LHCN-M2 (cell line): ENCODE measurements at places on chromosomes 6 and 20. TPM values are rescaled to one million over a fixed set of nuclear protein-coding genes. Genes with fewer than 3 reads are reported as not detected.

DNA sequence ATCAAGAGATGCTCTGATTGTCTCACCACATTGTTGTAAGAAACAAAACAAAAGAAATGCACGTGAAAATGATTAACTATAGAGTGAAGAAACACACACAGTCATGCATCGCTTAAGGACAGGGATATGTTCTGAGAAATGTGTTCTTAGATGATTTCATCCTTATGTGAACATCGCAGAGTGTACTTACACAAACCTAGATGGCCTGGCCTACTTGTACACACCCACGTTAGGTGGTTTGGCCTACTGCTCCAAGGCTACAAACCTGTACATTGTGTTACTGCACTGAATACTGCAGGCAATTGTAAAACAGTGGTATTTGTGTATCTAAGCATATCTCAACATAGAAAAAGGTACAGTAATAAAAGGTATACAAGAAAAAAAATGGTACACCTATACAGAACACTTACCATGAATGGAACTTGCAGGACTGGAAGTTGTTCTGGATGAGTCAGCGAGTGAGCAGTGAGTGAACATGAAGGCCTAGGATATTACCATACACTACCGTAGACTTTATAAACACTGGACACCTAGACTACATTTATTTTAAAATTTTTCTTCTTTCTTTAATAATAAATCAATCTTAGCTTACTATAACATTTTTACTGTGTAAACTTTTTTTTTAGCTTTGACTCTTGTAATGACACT lies 48.6 kb downstream of the FKBP5 start:
- no peak for DNase-seq

- DNase-seq = no peak
Measured at GRCh38 chr20:4949833-4950178, 51.5 kb downstream of the SLC23A2 start.

- no peak for DNase-seq
Measured at GRCh38 chr6:28551891-28552666, 26.4 kb downstream of the GPX5 start.

GRCh38 chr20:63915471-63915870 lies 20.5 kb downstream of the DNAJC5 start:
- DNase-seq = no peak

DNA sequence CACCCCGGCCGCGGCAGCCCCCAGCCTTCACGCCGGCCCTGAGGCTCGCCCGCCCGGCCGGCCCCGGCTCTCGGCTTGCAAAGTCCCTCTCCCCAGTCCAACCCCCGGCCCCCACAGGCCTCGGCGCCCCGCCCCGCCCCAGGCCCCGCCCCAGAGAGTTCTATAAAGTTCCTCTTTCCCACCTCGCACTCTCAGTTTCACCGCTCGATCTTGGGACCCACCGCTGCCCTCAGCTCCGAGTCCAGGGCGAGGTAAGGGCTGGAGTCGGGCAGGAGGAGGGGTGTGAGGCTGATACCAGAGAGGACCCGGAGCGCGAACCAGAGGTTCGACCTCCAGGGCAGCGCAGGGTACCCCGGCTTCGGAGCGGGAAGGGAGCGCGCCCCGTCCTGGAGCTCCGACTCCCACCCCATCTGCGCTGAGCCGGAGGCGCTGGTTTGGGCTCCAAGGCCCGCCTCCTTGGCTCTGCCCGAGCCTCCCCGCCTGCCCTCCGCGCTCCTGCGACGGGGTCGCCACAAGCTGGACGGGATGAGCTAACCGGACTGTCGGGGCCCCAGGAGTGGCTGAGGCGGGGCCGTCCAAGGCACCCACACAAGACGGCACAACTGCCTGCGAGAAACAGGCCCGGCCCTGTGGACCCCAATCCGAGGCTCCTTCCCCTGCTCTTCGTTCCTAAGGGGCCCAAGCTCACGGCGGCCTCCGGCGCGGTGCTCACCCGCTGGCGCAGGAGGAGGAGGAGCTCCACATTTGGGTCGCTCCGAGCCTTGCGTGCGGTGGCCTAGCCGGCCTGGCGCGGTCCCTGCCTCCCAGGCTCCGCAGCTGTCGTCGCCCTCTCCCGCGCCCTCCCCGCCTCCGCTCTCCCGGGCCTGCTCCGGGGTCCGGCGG lies at the start of gene IRF4:
IRF4 (plus strand) TSS at position 194 of the 882 bp plus-strand sequence. CDS start 1,401 bp downstream, outside the sequence.
- no peak for DNase-seq

DNA sequence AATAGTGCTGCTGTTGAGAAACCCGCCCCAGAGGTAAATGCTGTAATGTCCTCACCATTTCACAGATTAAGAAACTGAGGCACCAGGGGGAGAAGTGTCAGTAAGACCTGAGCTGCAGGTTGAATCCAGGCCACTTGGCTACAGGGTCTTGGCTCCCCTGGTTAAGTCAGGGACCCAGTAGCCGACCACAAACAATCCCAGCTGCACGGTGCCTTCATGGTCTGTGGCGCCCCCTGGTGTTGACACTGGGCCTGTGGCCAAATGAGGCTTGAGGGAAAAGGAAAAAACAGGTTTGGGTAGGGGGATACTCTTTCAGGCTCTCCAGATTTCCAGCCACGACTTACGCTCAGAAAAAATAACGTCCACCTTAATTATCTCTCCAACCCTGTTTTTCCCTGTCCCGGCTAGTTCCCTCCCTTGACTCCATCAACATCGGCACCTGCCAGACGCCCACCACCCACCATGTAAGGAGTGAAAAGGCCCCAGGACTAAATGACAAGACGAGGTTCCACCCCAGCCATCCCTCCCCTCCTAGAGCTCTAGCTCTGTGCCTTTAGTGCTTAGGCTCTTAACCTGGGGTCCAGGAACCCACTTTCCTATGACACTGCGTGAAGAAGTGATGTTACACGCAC lies 47.7 kb upstream of the POLR1H start:
- DNase-seq = peak; percentile 6

DNA sequence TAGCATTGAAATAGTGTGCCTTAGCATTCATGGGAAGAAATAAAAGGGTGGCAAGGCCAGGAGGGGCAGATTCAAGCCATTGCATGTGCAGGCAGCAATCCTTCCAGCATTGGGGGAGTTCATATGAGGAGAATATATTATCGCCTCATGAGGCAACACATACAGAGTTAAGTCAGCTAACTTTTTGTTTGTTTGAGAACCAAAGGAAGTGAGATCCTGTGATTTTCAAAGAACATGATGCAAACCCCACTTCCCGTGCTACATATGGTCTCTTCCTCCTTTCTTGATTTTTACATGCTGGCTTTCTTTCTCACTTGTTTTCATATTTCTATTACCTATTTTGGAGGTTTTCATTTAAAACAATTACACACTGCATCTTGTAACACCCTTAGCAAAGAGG lies 579.7 kb upstream of the ARID1B start:
- DNase-seq = no peak

DNA sequence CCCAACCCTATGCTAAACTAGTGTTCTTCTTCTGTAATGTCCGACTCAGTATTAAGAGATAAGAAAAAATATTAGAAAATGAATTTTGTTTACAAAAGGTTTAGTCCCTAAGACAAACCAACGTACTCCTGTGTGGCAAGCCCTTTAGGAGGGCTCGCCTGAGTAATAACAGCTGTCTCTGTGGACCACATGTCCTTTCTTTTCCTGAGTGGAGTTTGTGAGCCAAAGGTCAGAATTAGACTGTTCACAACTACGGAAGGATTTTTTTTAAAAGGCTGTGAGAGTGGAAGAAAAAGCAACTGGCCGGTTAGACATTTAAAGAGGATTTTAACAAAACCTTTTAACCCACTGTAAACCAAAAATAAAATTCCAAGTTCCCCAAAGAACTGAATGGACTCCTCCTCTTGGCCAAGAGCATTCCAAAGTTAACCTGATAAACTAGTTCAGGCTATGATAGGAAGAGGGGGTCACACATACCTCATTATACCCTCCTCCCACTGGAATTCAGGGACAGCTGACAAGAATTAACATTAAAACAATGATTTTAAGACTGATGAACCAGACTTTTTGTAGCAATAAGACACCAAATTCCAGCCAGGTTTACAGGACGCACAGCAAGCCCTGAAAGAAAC lies 43.5 kb downstream of the FAM184A start:
- peak; percentile 86 for DNase-seq

- DNase-seq = no peak
Measured at GRCh38 chr6:36692220-36692619, 5.4 kb upstream of the RAB44 start.

- peak; percentile 78 for DNase-seq
Measured at GRCh38 chr20:31661625-31662371, 24.1 kb downstream of the COX4I2 start.

DNA sequence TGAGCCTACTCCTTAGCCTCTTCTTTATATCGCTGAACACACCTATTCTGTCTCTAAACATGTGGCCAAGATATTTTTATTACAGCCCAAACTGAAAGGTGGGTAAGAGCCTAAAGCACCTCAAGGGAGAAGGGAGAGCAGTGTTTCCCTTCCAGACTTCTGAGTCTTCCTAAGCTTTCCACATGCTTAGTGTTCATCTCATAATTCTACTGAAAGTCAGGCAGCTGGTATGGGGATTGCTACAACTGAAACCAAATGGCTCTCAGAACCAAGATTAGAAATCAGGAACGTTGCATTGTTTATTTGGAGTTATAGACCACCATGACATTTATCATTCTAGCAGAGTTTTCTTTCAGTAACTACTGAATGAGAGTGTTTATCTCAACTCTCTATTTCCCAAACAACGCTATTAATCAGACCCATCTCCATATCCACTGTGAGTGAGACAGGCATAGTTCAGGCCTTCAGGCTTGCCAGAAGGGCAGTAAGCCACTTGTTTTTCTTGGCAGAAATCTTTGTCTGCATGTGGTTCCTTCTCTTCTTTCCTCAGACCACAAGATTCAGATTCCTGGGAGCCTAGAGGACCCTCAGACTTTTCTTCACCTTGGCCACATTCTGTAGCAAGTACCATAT lies 22.8 kb downstream of the VGLL2 start:
- DNase-seq = peak; percentile 17

DNA sequence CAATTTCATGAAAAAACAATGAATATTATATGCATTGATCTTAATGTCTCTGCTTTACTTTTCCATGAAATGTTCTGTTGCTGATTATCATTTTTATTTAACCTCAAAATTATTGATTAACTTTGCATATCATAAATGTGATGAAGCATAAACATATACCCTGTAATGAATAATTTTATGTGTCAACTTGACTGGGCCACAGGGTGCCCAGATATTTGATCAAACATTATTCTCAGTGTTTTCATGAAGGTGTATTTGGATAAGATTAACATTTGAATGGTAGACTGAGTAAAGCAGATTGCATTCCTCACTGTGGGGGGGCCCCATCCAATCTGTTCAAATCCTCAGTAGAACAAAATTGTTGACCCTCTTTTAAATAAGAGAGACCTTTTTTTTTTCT lies 265.2 kb downstream of the CENPW start:
- no peak for DNase-seq

DNA sequence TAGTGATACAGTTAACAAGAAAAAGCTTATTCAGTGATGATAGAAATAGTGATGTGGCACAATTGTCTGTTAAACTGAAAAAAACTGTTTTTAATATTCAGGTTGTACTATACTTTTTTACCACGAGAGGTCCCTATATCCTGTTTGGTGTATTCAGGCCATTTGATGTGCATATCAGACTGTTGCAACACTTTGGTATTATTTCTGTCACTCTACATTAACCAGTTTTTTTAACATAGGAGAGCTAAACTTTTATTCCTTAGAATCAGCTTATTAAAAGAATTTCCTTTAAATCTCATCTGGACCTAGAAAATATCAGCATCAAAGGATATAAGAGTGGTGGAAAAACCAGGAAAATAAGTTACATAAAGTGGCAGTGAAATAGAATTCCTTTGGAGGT lies 36.8 kb downstream of the TSPYL4 start:
- peak; percentile 60 for DNase-seq

- no peak for DNase-seq
Measured at GRCh38 chr6:162409741-162410691, 317.6 kb downstream of the PRKN start.

DNA sequence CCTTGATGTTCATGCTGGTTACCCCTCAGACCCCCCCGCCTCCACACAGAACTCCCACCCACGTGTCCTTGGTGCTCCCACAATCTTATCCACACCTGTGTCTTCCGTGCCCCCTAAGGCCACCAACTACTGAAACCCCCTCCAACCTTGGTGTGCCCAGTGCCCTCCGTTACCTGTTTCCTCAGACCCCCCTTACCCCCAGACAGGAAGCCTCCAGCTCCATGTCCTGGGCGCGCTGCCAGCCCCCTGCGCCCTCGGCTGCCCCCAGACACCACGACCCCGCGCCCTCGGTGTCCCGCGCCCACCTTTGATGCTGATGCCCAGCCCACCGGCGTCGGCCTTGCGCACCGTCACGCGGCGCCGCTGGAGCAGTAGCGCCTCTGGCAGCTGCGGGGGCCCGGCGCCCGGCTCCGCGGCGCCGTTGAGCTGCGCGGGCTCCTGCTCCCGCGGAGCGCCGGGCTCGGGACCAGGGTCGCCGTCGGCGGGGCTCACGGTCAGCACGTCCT lies 504 bp downstream of the SNTA1 start:
- DNase-seq = no peak

DNA sequence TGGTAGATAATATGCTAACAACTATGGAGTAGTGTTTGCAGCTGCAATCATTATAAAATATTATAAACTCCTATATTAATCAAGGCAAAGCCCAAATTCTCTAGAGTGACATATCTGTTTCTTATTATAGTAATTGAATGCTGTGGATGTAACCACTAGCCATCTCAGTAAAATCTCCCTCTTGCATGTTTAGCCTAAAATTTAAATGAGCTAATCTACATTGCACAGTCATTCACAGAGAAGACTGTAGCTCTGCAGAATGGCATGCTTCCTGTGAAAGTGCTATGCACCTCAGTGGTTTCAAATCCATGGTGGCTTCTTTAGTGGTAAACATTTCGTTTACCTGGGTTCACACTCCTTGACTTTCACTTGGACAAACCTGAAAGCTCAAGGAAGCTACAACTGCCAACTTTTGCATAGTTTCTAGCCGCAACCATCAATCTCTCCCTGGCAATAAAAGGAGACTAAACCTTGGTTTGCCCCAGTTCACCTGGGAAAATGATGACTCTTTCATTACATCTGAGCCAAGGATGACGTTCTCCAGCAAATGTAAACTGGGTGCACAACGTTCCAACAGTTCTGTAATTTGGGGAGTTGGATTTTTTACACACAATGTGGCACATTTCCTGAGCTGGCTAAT lies 47.2 kb downstream of the FILIP1 start:
- no peak for DNase-seq

- DNase-seq = peak; percentile 14
Measured at GRCh38 chr6:138278326-138278725, 60.0 kb upstream of the PBOV1 start.

Gene MTHFD1L
- 35.9 and 38.1 TPM in 2 replicates for total RNA-seq

Gene BTBD9
- total RNA-seq = 5.6 and 6.5 TPM in 2 replicates

Gene PLN
- total RNA-seq = not detected in 2 replicates

Gene BANF2
- total RNA-seq = not detected in 2 replicates

Gene EDN1
- total RNA-seq = 0.98 and 2.8 TPM in 2 replicates

Gene MICAL1
- 147 and 151 TPM in 2 replicates for total RNA-seq

Gene OR2J1
- not detected in 2 replicates for total RNA-seq

Gene PRDM13
- under 0.01 TPM in 1 of 2 replicates, not detected in the other for total RNA-seq

Gene KIAA1586
- total RNA-seq = 15.2 and 16.1 TPM in 2 replicates

Gene PRELID3B
- total RNA-seq = 58.2 and 65.1 TPM in 2 replicates
